Activated CD4-positive, alpha-beta T cell treated with anti-CD3 and anti-CD28 coated beads, Interleukin-2, amount 10 ng/mL, durations not matched to agents 7 days and 5 days (primary cell): ENCODE measurements at places on chromosomes 16 and 17. TPM values are rescaled to one million over a fixed set of nuclear protein-coding genes. Genes with fewer than 3 reads are reported as not detected.
A peak's percentile ranks its signal among the peaks of the same experiment; 100 is the strongest.

- no peak for DNase-seq
Measured at GRCh38 chr16:88805340-88805715, 1.7 kb downstream of the CDT1 start.

GRCh38 chr16:63461248-63461841, 1425.1 kb upstream of the CDH8 start:
- no peak for DNase-seq

GRCh38 chr16:3020247-3020603, at the start of gene TNFRSF12A:
TNFRSF12A (plus strand) TSS chr16:3020368; CDS start chr16:3020398, 30 bp downstream.
- peak; percentile 66 for DNase-seq

DNA sequence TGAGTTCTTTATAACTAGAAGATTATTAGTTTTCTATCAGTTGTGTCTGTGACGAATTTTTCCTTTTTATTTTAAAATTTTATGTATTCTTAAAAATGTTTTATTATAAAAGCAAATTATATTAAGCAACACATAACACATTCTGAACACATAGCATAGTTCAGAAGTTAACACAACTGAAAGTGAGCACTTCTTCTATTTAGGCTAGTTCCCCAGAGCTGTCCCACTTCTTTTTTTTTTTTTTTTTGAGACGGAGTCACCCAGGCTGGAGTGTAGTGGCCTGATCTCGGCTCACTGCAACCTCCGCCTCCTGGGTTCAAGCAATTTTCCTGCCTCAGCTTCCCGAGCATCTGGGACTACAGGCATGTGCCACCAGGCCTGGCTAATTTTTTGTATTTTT, 37.7 kb upstream of the ALDH3A2 start:
- DNase-seq = no peak

GRCh38 chr17:19440421-19440820, 29.4 kb downstream of the RNF112 start:
- DNase-seq = no peak

- DNase-seq = no peak
Measured at GRCh38 chr17:29210879-29211278, 30.7 kb upstream of the MYO18A start.

DNA sequence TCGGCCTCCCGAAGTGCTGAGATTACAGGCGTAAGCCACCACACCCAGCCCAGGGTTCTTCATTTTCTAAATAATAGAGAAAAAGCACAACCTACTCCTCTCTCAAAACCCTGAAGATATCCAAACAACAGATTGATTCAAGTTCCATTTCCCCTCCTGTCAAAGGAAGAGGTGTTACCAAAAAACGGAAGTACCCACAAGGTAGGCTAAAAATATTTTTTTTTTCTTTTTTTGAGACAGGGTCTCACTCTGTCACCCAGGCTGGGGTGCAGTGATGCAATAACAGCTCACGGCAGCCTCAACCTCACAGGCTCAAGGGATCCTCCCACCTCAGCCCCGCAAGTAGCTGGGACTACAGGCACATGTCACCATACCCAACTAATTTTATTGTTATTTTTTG, 18.9 kb downstream of the UTP6 start:
- DNase-seq = no peak

GRCh38 chr17:83153681-83154310, 74.4 kb downstream of the METRNL start:
- no peak for DNase-seq

GRCh38 chr16:66578651-66579531, at the start of gene CMTM2:
CMTM2 (plus strand) TSS chr16:66579463; CDS start chr16:66579608, 145 bp downstream.
- no peak for DNase-seq

DNA sequence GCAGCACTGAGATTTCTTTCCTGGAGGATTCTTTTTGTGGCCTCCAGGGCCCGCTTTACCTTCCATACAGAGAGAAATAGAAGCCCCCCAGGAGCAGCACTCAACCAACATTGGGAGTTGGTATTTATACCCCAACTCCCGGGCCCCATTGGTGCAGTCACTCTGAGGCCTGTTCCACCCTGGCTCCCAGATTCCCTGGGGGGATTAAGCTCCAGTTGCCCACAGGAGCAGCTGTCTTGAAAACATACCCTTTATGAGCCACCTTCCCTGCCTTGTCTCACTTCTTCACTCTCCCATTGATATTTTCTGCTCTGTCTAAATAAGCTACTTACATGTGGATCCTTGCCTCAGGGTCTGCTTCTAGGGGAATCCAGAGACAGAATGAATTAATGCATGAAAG, 167.8 kb downstream of the KATNIP start:
- DNase-seq = no peak

- DNase-seq = no peak
Measured at GRCh38 chr17:65194670-65195334, 57.6 kb downstream of the RGS9 start.

CHST6 gene
- total RNA-seq = not detected

SEC14L1 gene
- total RNA-seq = 56.6 TPM
